ENCODE measurements at places on chromosomes 2 and 18.

DNA sequence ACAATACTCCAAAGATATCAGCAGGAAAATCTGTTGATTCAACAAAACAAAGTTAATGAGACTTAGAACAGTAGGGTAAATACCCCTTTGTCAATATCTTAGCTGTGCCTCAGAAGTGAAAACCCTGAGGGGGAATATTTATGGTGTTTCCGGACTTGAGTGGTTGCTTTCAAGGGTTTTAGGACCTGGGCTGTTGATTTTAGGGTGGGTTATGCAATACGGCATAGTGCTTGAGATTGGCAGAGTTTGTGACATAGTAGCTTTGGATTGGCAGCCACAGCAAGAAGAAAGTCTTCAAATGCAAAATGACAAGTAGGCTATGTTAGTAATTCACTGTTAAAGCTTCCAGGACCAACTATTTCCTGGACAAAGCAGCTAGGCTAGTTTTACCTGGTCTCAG, 826.3 kb upstream of the CDH2 start:
- DNase-seq: no peak

DNA sequence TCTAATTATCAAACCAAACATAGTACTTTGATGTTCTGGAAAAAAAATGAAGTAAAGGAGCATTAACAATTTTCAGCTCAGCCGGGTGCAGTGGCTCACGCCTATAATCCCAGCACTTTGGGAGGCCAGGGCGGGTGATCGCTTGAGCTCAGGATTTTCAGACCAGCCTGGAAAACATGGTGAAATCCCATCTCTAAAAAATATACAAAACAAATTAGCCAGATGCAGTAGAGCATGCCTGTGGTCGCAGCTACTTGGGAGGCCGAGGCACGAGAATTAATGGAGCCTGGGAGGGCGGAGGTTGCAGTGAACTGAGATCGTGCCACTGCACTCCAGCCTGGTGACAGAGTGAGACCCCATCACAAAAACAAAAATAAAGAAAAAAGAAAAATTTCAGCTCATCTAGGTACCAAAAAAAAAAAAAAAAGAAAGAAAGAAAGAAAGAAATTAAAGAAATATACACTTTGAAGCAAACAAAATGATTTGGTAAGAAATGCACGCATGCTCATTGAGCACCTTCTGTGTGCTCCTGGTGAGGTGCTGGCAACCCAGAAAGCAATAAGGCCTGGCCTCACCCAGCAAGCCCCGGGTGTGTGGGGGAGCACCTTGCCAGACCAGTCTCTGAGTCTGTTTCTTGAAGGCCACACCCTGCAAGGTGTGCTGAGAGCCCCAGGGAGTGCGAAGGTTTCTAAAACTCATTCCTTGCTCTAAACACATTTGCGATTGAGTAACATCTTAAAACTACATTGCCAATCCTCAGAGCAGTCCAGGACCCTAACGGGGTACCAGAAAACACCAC, 133.5 kb downstream of the TFCP2L1 start:
- no peak for DNase-seq

GRCh38 chr18:43314941-43315340, 37.7 kb upstream of the SYT4 start:
- no peak for DNase-seq

DNA sequence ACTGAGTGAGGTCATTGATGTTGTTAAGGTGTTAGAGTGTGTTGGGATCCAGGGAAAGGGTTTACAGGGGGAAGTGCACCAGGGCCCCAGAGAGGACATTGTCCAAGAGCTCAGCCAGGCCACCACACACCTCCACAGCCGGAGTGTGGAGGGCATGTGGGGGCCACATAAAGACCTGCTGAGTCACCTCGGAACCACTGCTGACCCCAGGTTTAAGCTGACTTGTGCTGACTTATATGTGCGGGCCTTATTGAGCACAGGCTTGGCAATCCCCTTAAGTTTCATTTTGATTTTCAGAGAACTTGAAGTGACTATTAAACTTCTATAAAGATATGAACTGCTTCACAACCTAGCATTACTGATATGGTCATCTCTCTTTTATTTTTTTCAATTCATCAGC, 166.2 kb upstream of the MAP3K20 start:
- DNase-seq: no peak

GRCh38 chr18:35424356-35424755, 47.2 kb upstream of the ZNF396 start:
- no peak for DNase-seq

- no peak for DNase-seq
These were observed 74.1 kb downstream of the CABYR start for GRCh38 chr18:24212939-24213338.

GRCh38 chr2:98589489-98589888, 18.8 kb downstream of the COA5 start:
- DNase-seq: no peak

DNA sequence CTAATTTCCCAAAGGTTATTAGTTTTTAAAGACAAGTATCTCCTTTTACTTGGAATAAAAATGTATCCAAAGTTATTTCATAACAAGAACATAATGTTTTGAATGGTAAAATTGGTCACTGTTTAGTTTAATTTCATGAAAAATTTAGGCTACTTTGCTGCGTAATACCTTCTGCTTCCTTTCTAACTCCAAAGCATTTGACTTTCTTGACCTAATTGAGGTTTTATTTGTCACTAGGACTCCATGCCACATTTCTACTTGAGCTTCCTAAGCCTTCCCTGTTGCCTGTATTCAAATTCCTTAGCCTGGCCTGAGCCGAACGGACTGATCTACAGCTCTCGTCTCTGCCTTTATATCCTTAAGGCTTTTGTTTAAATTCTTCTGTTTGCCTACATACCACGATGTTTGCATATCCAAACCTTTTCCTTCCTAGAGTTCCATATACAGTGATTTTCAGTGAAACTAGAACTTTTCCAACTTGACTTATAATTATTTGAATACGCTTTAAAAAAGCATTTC, 25.1 kb downstream of the ARMC9 start:
- no peak for DNase-seq

DNA sequence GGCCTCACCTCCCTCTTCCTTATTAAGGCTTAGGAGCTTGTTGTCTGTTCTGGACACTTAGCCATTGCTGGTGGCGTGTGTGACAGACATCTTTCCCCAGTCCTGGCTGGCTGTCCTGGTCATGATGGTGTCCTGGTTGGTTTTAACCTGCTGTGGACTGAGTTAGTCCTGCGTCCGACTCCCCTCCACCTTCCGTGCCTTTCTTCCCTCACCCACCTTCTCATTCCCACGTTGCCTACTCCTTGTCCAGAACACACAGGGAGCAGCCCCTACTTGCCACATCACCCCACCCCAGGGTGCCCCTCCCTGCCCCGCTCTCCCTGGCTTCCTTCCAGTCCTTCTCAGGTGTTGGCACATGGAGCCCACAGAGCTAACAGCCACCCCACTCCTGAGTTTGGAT, 9.5 kb downstream of the ANO7 start:
- no peak for DNase-seq

- DNase-seq: no peak
These were observed 51.2 kb upstream of the ALPP start for GRCh38 chr2:232327105-232328031.

DNA sequence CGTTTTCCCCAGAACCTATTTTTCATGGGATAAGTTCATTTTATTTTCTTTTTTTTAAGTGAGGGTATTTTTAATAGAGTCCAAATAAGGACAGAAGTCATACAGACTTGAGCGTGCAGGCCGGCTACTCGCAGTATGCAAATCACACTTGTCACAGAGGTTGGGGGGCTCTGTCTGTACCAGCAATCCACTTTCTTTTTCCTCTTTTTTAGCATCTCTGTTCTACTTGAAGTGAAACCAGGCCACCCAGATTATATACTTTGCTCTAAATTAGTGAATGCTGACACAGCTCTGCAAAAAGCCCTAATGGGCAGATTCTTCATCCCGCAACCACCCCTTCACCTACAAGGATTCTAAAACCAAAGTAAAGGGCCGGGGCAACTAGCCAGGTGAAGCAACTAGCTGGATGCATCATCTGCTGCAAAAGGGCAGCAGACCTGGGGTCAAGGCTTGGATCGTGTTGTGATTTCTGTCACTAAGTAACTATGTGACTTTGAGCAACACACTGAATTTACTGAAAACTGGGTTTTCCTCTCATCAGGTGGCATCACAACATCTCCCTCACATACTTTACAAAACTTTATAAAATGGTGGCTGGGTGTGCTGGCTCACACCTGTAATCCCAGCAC, 18.4 kb downstream of the KDSR start:
- DNase-seq: no peak

DNA sequence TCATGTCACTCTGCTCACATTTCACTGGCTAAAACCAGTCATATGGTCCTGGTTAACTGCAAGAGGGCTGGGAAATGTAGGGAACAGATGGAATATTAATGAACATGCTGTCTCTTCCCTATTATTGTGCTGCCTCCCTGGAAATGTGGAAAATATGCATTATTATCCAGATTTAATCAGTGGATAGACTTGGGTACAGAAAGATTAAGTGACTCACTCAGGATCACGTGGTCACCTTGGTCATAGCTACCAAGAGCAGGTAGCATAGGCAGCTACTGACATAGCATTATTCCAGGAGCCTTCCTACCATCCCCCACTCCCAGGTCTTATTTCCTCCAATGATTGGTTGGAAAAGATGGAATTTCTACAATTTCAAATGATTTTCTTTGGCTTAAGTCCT, 141.1 kb downstream of the HRH4 start:
- DNase-seq: no peak

- DNase-seq: no peak
These were observed 14.0 kb upstream of the MTA3 start for GRCh38 chr2:42554392-42554791.

GRCh38 chr2:176612736-176613135, 343.5 kb downstream of the MTX2 start:
- DNase-seq: no peak

GRCh38 chr2:178498137-178498536, 17.9 kb downstream of the PLEKHA3 start:
- no peak for DNase-seq

DNA sequence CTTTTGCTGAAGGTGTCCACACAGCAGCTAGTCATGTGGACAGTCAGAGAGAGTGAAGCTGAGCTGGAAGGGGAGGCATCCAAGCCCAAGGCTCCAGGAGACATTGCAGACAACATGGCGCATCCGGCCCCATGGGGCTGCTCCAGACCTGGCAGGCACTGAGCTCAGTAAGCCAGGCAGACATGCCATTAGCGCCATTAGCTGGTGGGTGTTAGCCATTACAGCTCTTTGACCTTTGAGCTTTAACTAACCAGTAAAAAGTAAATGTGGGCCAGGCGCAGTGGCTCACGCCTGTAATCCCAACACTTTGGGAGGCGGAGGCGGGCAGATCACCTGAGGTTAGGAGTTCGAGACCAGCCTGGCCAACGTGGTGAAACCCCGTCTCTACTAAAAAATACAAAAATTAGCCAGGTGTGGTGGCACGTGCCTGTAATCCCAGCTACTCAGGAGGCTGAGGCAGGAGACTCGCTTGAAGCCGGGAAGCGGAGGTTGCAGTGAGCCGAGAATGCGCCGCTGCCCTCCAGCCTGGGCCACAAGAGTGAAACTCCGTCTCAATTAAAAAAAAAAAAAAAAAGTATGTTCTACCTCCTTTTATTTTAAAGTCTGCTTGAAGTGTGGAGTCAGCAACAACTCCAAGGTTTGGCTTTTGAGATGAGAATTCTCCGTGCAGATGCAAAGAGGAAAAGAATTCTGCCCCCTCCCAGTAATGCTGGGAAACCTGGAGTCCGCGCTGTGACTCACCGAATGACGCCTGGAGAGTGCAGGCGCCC, 69.4 kb downstream of the TWSG1 start:
- DNase-seq: peak; percentile 57

DNA sequence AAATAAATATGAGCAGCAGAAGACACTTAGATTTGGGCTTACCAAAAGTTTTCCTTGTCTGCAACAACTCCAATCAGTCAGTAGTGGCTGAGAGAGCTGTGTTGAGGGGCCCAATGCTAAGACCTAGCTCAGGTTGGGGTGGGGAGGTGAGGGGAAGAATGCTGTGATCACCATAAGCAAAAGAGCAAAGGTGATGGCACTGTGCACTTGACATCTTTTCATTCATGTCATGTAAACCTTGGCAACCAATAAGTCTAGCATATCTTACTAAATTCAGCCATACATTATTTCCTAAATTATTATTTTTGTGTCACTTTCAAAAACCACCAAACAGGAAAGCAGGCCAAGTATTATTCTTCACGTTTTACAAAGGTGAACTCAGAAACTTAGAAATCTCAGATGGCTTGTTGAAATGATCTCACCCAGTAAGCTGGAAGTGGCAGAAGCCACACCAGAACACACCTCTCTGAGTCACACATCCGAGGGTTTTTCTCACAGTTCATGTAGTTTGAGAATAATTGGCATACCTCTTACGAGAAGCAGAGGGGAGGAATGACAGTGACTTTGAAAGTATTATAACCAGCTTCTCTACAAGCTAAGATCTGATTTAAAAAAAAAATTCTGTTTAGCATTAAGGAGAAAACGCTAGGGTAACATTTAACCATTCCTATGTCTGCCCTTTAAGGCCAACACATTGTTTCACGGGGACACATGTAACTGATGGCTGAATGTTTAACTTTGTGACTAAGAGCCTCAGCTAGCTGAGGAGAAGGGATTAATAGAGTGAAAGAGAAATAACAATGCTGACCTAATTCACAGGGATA, 43.3 kb upstream of the SETBP1 start:
- DNase-seq: no peak

GRCh38 chr2:60707750-60708371, 48.2 kb upstream of the PAPOLG start:
- no peak for DNase-seq

Measured in iPS DF 19.7 (cell line).